CD4-positive, alpha-beta T cell treated with Interleukin-10 for 1 hour (primary cell): ENCODE measurements at places on chromosomes 6 and 20.

- DNase-seq, result no peak
Measured at GRCh38 chr6:7143476-7143974, 35.8 kb downstream of the RREB1 start.

GRCh38 chr6:125236536-125237327, 65.0 kb downstream of the HDDC2 start:
- no peak for DNase-seq

- DNase-seq, result no peak
Measured at GRCh38 chr6:6331393-6331792, 10.9 kb upstream of the F13A1 start.

GRCh38 chr6:37088897-37089296, 81.1 kb upstream of the PIM1 start:
- DNase-seq, result no peak

GRCh38 chr20:31712112-31712553, 10.5 kb downstream of the BCL2L1 start:
- no peak for DNase-seq

GRCh38 chr20:25277051-25277801, 29.3 kb downstream of the PYGB start:
- no peak for DNase-seq

DNA sequence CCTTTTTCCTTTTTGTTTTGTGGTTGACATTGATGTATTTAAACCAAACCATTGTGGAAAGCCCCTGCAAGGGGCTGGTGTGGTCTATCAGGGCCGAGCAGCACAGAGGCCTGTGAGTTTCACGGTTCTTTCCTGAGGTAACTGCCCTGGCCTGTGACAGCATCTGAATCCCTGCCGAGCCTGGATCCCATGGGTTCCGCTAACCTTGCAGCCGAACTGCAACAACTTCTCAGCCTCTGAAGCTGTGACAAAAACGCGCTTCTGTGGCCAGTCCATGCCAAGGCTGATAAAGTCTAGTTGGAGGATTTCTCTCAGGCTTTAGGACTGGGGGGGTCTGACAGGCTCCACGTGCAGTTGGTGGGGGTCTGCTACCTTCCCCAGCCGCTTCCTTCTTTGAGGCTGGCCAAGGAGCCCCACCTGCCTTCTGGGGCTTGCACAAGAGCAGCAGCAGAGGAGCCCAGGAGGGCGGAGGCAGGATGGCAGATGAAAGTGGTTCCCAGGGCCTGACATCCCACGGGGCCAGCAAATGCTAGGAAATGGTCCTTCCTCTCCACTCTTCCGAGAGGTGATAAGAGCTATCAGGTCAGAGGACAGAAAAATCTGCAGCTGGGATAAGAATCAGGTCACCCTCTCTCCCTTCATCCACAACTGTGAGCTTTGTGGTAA, 150.9 kb downstream of the PREX1 start:
- DNase-seq, result no peak

- no peak for DNase-seq
Measured at GRCh38 chr6:35264550-35265274, 5.2 kb downstream of the ZNF76 start.

- DNase-seq, result no peak
Measured at GRCh38 chr6:152435816-152436215, 201.3 kb downstream of the SYNE1 start.

DNA sequence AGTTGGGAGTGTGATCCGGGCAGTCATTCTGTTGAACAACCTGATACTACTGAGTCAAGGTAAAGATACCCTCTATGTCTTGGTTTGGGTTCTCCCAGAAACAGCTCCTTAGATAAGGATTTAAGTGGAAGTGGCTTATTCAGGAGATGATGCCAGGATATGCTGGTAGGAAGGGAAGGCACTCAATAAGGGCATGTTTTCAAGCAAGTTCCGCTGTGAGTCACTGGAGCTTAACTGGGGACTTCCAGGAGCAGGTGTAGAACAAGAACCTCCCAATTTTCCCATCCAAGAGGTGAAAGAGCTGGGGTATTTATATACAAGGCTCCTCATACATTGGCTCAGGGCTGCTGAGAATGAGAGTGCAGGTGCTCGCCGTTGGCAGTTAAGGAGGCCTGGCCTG, 218.6 kb downstream of the AKAP7 start:
- no peak for DNase-seq

DNA sequence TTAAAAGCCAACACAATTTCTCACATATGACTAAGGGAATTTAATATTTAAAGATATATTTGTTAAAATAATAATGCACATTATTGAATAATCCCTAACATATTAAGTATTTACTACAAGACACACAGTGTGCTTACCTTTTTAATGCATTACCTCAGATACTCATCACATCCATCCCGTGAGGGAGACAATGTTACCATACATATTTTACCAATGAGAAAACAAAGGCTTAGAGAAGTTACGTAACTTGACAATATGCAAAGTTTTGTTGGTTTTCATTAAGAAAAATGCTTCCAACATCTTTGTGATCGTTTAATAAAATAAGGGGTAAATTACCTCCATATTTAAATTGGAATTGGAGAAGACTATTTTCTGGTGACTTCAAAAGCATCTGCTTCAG, 4.3 kb downstream of the IFNGR1 start:
- DNase-seq, result no peak

GRCh38 chr20:17646961-17647301, 35.1 kb downstream of the RRBP1 start:
- DNase-seq, result no peak

DNA sequence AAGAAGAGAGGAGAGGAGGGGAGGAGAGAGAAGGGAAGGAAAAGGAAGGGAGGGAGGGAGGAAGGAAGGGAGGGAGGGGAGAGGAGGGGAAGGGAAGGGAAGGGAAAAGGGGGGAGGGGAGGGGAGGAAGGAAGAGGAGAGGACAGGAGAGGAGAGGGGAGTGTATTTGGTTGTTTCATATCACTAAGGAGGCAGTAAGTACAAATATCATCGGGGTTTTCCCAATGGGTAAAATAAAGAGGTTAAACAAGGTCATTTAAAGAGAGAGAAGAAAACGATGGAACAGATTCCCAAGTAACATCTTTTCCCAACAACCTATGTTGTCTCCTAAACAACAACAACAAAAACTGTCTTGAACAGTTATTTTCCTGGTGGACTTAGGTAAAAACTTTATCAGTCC, 43.6 kb downstream of the MBOAT1 start:
- no peak for DNase-seq

DNA sequence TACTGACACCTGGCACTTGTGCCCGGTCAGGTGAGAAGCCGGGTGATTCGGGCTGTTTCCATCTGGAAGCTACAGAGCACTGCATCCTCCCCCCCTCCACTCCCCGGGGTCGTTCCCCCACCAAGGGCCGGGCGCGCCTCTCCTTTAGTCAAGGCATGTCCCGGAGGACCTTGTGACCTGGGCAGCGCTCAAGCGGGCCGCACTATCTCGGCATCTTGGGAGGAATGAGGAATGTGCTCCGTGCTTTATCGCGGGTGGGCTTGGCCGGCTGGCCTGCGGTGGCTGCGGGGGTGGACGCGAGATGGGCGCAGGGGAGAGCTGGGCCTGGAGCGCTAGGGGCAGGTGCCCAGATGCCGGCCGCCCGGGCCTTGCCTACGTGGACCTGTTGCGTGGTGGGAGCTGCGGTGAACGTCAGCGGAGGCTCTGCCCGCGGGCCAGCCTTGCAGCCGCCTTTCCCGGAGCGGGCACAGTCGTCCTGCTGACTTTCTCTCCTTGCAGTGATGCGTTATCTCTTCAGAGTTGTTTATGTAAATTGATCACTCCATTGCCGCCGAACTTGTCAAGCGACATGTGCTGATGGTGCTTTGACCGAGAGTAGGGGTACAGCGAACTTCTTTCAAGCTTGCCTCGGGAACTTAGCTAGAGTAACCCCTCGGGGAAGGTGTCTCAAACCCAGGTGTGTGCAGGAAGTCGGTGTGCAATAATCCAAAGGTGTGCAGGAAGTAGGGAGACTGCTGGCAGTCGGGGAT, 1.1 kb downstream of the LRRC1 start:
- DNase-seq, result peak; percentile 9

DNA sequence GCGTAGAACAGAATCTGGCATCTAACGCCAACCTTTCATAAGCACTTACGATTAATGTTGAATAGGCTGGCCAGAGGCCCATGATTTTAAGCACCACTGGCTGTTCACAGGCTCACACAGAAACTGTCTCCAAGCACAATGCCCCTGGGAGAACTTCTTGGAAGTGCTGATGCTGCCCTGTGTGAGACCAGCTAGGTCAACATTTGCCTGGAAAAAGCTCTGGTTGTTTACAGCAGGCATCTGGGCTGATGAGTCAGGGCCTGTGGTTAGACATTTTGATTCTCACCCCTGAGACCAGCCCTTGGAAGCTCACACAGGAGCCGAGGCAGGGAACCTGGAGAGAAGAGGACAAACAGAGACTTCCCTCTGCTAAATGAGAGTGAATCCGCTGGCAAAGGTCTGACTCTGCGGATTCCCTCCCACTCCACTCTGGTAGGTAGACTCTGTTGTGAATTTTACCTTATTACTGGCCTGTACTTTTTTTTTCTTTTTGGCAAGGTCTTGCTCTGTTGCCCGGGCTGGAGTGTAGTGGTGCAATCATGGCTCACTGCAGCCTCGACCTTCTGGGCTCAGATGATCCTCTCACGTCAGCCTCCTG, 6.8 kb upstream of the SULF2 start:
- no peak for DNase-seq

GRCh38 chr20:31943052-31943471, 8.8 kb downstream of the PDRG1 start:
- no peak for DNase-seq

DNA sequence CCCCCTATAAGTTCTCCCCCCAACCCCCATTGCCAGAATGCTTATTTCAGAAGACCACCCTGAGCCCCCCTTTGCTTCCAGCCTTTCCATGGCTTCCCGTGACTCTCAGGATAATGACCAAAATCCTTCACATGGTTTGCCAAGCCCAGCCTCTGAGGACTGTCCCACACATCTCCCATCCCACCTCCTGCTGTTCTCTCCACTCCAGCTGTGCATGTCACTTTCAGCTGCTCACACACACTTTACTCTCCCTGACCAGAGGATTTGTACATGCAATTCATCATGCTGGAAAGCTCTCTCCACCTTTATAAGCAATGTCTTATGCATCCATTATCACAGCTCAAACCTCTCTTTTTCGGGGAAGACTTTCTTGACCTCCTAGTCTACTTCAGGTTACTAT, 164.2 kb downstream of the PRL start:
- no peak for DNase-seq

GRCh38 chr6:142857233-142857761, 87.7 kb downstream of the HIVEP2 start:
- peak; percentile 69 for DNase-seq

DNA sequence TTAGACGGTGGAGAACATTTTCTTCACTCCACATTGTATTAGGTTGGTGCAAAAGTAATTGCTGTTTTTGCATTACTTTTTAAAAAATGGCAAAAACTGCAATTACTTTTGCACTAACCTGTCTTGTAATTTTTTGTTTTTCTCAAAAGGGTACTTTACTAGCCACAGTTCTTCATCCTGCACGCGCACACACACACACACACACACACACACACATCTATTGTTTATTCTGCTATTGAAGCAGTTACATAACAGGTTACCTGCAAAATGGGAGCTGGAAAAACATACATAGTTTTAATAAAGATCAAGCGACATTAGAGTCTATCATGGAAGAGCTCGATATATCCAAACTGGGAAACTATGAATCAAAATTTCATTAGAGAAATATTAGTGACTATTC, 235.2 kb downstream of the SIM1 start:
- no peak for DNase-seq

GRCh38 chr6:109306733-109307132, 75.5 kb downstream of the CD164 start:
- no peak for DNase-seq

DNA sequence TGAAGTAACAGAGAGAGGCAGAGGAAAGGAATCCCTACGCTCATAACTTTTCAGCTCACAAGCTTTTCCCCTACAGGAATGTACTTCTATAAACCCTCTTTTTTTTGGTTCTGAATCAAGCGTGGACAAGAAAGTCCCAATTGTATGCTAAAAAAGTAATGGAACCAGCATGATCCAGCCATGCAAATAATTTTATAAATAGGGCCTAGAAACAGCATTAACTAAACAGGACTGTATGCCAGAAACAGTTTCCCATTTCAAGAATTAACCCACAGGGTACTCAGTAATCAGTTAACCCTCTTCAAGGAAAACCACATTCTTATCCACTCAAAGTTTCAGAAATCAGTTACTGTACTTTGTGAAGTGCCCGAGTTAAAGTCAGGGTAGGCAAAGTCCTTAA, 87.0 kb upstream of the HMGCLL1 start:
- DNase-seq, result no peak

DNA sequence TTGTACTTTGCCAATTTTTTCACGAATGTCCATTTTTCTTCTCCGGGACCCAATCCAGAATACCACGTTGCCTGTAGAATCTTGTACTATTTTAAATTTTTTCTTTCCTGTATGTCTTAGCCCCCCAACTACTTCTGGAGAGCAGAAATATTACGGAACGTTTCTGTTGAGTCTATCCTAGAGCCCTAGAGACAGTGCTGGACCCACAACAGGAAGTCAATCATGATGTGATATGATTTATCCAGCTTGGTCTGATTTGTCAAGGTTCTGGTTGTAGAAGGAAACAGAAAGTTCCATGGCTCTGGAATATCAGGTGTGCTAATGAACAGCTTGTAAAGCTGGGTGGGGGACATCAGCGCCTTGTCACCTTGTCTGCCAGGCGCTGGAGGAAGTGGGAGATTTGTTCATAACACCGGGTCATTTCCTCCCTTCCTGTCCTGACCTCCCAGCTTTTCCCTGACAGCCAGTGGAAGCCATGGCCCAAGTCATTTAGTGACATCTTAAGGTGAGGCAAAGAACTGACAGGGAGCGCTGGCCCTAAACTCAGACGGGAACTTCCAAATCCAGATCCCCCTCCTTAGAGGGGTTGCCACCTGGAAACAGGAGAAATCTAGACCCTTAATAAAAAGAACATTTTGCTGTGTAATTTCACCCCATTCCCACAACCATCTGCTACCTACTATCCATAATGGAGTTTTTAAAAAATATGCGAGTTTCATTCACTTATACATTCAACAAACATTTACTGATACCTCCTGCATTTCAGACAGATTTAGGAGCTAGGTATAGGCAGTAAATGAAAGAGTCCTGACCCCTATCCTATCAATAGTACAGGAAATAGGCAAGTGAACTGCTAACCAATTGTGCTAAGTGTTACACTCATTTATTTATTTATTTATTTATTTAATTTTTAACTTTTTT, 130.5 kb downstream of the ZFP64 start:
- DNase-seq, result no peak
